ENCODE measurements at places on chromosomes 11 and 22.

GRCh38 chr11:106702805-106703204 lies 315.5 kb downstream of the GUCY1A2 start:
- no peak for DNase-seq

DNA sequence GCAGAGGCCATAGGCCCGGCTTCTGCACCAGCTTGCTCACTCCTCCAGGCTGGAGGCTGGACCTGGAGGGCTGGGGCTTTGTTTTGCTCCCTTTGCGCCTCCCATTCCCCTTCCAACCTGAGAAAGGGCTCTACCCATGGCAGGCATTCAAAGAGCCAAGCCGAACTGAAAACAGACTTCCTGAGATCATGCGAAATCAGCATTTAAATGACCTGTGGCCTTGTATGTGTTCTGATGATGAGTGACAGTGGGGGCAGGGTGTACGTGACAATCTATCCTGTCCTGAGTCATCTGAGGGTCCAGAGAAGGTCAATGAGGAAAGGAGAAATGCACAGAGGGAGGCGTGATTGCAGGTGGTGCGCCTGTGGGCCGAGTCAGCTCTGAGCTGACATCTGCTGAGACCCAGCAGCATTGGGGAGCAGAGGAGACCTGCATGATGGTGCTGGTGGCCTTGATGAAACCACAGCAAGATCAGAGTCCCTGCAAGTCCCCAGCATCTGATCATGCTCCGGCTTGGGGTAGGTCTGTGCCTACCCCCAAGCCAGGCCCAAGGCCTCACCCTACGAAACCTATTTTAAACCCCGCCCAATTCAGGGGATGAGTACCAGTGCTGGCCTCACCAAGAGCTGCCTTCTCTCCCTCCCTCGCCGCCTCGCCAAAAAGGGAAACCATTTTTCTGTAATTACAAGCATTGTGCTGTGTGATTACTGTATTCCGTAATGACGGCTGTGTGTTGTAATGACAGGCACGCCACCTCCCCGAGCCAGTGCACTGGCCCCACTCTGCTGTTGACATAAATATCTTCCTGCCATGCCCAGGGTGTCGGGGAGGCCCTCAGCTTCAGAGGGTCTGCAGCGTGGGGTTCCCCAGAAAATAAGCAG lies 95.2 kb upstream of the ANO1 start:
- no peak for DNase-seq

- DNase-seq = no peak
Observed at GRCh38 chr22:29105468-29105867, 32.6 kb downstream of the KREMEN1 start.

- DNase-seq = no peak
Observed at GRCh38 chr11:108705061-108705460, 40.2 kb downstream of the DDX10 start.

GRCh38 chr22:42335839-42336378 lies 65.5 kb upstream of the TCF20 start:
- DNase-seq = no peak

GRCh38 chr22:46568102-46568809 lies 30.8 kb upstream of the CELSR1 start:
- no peak for DNase-seq

GRCh38 chr11:73267906-73268540 lies 4.1 kb upstream of the P2RY6 start:
- no peak for DNase-seq

GRCh38 chr22:50694099-50694605 lies 21.5 kb downstream of the SHANK3 start:
- DNase-seq = no peak

DNA sequence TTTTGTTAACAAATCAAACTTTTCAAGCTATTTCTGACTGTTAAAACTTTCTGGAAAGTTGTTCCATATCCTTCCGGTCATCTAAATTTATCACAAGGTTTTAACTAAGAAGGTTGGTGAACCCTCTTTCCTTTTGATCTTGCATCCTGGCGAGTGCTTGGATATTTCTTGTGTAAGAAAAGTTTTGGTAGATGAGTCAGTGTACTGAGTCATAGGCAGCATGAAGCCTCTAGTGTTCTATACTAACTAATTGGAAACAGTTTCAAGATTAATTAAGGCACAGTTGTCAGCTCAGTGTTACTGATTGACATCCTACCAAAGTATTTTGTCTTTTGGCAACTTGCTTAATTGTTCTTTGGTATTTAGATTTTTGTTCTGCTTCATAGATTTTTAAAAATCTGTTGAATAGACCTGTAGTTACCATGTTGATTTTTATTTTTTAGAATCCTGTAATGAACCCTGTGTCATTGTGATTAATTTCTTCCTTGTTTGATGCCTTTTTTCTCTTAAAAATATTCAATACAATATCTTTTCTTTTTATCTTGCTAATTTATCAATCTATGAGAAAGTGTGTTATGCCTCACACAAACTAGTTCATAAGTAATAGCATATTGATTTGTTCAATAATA lies 38.0 kb downstream of the METTL15 start:
- no peak for DNase-seq

DNA sequence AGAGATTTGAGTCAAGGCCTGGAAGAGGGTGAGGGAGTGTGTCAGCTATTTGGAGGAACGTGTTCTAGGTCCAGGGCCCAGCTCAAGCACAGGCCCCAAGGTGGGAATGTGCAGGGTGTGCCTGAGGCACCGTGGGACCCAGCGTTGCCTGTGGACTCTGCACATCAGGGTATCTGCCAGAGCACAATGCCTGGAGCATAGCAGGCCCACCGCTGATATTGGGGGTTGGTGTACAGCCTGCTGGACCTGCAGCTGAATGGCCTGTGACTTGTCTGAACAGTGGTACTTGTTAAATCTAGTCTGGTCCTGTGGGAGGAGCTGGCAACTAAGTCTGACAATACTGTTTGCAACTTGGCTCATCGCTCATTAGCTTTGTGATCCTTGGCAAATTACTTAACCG lies 131.7 kb downstream of the GRIK4 start:
- DNase-seq = no peak

GRCh38 chr11:59854871-59855270 lies 9.6 kb upstream of the CBLIF start:
- DNase-seq = no peak

GRCh38 chr11:116231543-116231942 lies 541.2 kb downstream of the BUD13 start:
- no peak for DNase-seq

DNA sequence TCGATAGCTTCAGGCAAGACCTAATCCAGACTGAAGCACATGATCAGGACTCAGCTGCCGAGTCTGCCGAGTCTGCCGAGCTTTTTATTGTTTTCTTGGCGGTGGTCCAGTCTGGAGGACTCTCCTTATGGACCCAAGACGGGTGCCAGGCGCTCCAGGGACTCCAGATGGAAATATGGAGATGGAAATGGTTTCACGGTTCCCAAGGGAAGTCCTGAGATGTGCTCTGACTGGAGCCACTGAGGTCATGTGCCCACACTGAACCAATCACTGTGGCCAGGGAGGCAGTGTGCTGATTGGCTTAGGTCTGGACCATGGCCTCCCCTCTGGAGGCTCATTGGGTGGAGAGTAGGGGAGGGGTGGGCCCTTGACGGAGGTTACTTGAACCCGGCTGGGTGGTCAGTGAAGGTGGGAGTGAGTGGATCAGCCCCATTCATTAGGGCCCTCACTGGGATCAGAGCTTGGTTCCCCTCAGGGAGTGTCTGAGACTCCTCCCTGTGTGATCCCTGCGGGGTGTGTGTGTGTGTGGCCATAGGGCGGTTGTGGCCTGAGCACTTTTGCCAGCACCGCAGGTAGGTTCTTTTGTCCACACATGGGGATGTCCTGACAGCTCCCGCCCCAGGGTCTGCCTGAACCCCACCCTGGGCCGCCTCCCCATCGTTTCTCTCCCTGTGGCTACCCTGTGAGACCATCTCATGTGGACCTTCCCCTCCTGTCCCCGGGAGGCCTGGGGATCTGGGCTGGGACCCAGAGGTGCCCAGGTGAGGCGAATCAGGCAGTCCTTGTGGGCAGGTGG lies 14.0 kb downstream of the RPS6KA4 start:
- DNase-seq = no peak

DNA sequence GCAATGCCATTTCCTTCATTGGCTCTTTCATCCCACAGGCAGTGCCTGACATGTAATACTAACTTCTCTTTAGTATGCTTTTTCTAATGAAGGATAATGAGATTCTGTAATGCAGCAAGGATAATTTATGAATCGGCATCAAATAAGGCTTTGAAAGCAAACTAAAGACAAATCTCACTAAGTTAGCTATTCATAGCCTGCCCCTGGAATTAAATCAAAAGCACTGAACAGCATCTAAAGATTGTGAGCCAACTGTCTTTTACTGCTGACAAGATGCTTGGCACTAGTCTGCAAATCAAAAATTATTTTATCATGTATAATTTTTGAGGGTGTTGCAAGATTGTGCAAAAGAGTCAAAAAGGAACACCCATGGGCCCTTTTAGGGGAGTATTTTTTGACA lies 265.0 kb downstream of the CASP12 start:
- DNase-seq = no peak

DNA sequence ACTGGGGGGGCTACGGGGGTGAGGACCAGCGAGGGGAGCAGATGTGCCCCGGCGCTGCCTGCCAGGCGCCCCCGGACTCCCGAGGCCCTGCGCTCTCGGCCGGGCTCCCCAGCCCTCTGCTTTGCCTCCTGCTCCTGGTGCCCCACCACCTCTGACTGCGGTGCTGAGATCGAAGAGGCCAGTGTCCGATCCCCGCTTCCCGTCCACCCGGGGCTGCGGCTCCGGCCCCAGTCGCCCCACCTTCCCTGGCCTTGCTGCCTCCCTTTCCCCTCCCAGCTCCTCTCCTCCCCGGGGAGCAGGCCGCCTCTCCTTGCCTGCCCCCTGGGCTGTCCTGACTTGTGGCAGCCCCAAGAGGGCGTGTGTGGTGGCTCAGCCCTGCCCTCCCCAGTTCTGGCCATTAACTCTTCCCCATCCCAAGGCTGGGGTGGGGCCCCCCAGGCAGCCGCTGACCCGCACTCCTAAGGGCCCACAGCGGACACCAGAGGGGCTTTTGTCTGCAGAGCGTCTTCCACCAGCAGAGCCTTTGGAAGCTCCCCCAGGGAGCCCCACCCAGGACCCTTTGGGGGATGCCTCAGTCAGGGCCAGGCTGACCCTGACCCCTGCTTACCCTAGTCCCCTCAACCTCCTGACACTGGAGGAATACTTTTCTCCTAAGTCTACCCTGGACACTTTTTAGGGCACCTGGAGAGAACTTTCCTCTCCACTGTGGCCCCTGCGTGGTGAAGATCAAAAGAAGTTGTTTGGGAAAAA lies 16.6 kb downstream of the RTN4RL2 start:
- peak; percentile 79 for DNase-seq

GRCh38 chr22:45680932-45681700 lies 9.5 kb downstream of the ATXN10 start:
- no peak for DNase-seq

DNA sequence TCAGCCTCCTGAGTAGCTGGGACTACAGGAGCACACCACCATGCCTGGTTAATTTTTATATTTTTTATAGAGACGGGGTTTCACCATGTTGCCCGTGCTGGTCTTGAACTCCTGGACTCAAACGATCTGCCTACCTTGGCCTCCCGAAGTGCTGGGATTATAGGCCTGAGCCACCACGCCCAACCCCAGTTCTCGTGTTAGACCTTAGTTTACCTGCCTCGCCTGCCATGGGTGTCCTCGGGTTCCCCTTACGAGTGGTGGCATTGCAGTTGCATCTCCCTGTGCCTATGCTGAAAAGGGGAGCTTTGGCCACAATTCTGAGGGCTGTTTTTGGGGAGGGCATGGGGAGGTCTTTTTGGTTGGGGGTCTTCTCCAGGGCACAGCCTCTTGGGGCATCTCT lies 18.8 kb downstream of the TBC1D22A start:
- DNase-seq = no peak

DNA sequence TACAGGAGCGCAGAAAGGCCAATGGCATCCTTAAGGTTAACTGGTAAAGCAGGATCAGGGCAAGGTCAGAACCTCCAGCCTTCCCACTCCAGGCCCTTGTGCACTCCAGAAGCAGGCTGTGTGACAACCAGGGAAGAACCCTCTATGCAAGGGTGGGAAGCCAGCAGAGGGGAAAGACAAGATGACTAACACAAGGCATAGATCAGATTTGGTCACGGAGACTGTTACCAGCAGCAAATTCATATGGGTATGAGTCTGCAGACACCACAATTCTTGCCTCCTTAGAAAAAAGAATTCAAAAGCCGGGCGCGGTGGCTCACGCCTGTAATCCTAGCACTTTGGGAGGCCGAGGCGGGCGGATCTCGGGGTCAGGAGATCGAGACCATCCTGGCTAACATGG lies 39.8 kb upstream of the MTNR1B start:
- DNase-seq = no peak

GRCh38 chr22:41285441-41285819 lies 557 bp downstream of the RANGAP1 start:
- DNase-seq = peak; percentile 50

- DNase-seq = no peak
Observed at GRCh38 chr22:44956840-44957767, 52.7 kb downstream of the PHF21B start.

DNA sequence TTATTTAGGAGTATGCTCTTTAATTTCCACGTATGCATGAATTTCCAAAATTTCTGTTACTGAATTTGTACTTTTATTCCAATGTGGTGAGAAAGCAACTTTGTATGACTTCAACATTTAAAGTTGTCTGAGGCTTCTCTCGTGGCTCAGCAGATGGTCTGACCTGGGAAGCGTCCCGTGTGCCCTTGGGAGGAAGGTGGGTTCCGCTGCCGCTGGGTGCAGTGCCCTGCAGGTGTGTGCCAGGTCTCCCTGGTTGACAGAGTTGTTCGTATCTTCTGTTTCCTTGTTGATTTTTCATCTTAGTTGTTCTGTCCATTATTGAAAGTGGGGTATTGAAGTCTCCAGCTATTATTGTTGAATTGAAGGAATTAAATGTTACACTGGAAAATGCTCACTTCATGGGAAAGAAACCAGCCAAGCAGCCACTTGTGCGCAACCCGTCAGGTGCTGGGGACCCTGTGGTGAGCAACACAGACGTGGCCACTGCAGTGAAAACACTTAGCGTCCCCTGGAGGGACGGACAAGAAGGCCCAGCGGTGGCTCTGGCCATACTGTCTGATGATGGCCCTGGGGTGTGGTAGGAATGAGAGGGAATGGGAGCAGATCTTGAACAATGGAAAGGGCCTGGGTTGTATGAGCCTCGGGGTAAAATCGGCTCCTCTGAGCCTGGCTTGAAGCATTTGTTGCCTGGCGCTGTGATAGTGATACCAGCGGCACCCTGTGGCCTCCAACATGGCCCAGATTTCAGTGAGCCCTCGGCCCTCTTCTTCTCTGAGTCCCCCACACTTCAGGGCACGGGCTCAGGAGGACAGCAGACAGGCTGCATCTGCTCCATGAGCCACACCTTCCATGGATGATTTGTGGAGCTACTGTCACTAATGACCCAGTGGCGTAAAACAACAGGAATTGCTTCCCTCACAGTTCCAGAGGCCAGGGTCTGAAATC lies 31.5 kb upstream of the KRTAP5-7 start:
- DNase-seq = no peak

- no peak for DNase-seq
Observed at GRCh38 chr11:77823775-77824174, 2.8 kb downstream of the AAMDC start.

GRCh38 chr22:20111045-20111688 lies 4.7 kb upstream of the RANBP1 start:
- DNase-seq = no peak

DNA sequence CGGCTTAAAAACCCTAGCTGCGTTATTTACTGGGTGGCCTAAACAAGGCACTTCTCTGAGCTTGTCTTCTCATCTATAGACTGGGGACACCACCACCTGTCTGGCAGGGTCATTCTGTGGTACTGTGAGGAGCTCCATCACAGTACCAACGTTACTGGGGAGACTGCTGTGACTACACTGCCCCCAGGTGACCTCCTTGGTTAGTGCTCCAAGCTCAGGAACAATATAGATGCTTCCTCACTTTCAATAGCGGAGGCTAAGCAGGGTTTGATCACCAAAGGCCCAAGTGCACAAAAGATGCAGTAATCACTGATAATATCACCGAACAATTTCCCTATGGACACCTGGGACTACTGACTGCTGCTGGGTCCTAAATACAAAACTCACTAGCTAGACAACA lies 18.8 kb downstream of the PRPF19 start:
- DNase-seq = no peak
